Foreskin keratinocyte (primary cell): ENCODE measurements at places on chromosomes 12 and 14. TPM values are rescaled to one million over a fixed set of nuclear protein-coding genes. Genes with fewer than 3 reads are reported as not detected.

The TTC6 gene
- not detected in 2 replicates for total RNA-seq

The PYGL gene
- total RNA-seq, result 238 and 327 TPM in 2 replicates

The MGST1 gene
- 125 and 146 TPM in 2 replicates for total RNA-seq

The MAPKAPK5 gene
- 38.6 and 40.8 TPM in 2 replicates for total RNA-seq

The CAPS2 gene
- total RNA-seq, result 0.51 and 1.1 TPM in 2 replicates

The ZC3H14 gene
- 69.2 and 70.2 TPM in 2 replicates for total RNA-seq

The GPR162 gene
- total RNA-seq, result 0.14 and 0.21 TPM in 2 replicates
